Ammon's horn (tissue), 1 donor: ENCODE measurements at places on chromosomes 3 and 15.
A peak's percentile ranks its signal among the peaks of the same experiment; 100 is the strongest.

DNA sequence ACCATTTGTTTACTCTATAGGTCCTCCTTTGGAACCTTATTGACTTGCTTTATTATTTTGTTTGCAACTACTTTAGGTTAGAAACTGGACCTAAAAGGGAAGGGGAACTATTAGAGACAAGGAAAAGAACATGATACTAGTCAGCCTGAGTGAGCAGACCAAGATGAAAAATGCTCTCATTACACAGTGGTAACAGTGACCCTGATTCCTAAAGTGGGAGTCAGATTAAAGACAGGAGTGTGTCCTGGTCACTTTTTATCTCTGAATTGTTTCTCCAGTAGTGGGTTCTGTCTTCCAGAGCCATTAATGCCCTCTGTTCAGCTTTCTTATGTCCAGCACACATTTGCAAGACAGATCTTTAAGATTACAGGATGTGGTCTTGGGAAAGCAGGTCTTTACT lies 124.1 kb downstream of the TMEM108 start:
- no peak for DNase-seq

GRCh38 chr15:89118481-89118989 lies 30.3 kb downstream of the ABHD2 start:
- DNase-seq, result no peak

GRCh38 chr3:56323986-56324420 lies 144.3 kb downstream of the ERC2 start:
- peak; percentile 16 for DNase-seq

GRCh38 chr15:97995881-97996603 lies 35.5 kb downstream of the ARRDC4 start:
- no peak for DNase-seq

DNA sequence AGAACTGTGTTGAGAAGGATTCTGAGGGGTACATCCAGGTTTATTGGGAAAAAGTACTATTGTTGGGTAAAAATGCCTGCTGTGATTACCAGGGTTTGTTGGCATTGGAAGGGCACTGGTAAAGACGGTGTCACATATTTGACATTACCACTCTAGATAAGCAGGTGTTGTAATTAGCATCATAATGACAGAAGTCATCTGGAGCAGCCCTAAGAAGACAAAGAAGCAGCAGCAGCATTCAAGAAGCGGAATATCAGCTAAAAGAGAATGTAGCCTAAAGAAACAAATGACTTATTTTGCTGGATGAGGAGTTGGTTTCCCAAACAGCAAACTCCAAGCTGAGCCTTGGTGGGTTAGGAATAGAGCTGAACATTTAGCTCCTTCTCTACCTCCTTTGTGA lies 30.5 kb upstream of the ZFAND6 start:
- no peak for DNase-seq

GRCh38 chr3:193788189-193788991 lies 195.4 kb downstream of the OPA1 start:
- peak; percentile 79 for DNase-seq

GRCh38 chr3:43855674-43856299 lies 165.0 kb downstream of the ABHD5 start:
- DNase-seq, result peak; percentile 71

DNA sequence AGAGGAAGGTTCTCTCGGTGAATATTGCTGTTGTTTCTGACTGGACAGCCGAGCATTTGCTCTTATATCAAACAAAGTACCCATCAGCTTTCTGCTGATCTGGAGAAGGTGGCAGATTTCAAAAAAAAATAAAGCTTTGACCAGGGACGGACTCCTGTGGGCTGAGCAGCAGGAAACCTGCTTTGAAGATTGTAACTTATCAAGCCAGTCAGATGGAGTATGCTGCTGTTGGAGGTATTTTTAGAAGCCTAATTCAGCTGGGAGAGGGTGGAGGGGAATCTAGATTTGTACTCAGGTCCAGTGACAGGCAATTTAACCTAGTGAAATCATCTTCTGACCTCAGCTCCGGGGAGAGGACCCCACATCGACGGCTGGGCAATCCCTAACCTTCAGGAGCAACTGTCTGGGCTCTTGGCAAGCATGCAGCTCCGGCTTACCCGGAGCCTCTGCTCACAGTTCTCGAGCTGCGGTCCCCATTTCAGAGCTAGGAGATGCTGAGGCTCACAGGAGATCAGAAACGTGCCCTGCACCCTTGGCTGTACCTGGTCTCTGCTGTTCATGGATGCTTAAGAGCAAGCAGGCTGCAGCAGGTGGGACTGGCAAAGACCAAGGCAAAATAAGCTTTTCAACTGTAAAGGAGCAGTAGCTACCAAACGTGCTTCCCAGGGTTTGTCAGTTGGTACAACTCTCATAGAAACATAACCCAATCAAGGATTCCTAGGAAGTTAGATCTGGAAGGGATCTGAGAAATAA lies 89.3 kb upstream of the ST8SIA2 start:
- no peak for DNase-seq

GRCh38 chr3:169966428-169966950 lies at the start of gene SEC62:
SEC62 (plus strand) TSS chr3:169966807; CDS start chr3:169966823, 16 bp downstream.
- DNase-seq, result peak; percentile 95

- no peak for DNase-seq
Measured at GRCh38 chr3:142958707-142959106, 4.8 kb downstream of the PAQR9 start.

- no peak for DNase-seq
Measured at GRCh38 chr3:98690876-98691275, 72.3 kb upstream of the ST3GAL6 start.

GRCh38 chr15:38324939-38325647 lies 72.5 kb downstream of the SPRED1 start:
- DNase-seq, result no peak

DNA sequence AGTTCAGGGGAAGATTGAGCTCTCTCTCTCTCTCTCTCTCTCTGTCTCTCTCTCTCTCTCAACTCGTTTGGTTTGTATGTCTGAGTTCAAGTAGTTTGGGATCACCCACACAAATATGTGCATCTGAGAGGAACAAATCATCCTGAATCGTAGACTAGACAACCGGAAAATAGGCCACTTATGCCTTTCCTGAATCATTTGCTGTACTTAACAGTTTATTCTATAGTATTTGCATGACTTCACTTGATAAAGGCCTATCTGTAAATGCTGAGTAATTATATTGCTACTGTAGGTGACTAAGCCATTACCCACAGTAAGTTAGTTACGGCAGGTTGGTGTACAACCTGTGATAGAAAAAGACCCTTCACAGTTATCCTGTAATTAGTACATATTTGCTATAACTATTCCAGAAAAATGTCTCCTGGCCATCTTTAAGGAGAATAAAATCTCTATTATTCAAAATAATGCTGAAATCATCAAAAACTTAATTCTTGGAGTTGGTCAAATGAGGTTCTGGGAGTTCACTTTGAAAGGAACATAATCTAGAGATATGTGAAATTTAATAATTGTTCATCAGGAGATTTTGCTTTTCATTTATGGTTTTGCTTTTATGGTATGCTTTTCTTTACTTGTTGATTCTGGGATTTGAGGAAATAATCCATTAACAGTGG lies 31.1 kb downstream of the OXSM start:
- DNase-seq, result no peak

- no peak for DNase-seq
Measured at GRCh38 chr3:113758389-113759024, 11.7 kb downstream of the ATP6V1A start.

DNA sequence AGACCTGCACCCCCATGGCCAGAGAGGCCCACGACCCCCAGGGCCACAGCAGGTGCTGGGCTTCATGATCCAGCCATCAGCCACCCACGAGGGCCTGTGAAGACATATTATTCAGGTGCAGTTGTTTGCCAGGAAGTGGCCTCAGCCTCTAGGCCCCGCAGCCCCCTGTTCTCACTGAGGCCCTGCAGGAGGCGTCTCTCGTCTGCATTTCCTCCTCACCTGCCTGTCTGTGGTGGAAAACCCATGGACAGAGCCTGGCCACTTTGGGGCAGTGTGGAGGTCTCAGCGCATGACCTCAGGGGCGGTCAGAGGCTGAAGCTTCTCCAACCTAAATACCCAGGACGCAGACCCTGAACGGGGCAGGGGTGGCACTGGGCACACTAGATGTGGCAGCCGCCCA lies 18.6 kb downstream of the UROC1 start:
- no peak for DNase-seq

DNA sequence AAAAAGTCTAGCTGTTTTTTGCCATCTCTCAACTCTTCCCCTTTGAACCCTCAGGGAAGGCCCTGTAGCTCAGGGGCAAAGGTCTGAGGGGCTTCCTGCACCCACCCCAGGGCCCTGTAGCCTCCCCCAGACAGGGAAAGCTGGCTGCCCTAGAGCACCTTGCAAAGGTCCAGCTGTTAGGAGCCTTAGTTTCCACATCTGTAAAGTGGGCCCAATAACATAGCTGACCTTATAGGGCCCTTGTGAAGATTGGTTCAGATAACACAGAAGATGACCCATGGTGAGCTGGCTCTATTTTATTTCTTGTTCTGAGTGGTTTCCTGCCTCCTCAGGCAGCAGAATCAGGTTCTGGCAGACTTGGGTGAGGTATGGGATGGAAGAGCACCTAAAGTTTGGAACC lies 55.2 kb upstream of the SMAD6 start:
- no peak for DNase-seq

DNA sequence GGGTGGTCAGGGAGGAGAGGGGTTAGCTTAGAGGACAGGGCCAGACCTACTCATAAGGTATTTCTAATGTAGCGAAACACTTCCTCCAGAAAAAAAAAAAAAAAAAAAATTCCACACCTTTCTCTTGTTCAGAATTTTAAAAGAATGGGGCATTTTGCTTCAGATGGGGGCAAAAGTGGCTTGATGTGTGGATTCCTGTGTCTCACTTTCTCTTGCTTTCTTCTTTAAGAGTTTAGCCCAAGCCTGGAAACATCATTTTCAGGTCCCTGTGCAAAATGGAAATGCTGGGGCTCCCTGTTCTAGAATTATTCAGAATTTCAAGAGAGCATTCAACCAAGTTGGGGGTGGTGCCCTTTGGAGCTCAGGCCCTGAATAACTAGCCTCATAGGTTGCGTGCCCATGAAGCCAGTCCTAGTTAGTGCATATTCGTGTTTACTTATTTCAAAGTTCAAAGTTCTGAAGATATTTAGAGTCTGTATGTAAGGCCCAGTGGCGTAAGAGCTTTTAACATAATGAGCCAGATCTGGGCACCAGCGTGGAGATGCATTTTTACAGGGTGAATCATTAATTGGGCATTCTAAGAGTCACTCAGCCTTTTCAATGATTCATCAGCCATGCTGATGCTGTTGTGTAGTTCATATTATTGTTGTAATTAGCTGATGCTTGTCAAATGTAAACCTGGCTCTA lies 104.5 kb downstream of the RPLP1 start:
- peak; percentile 23 for DNase-seq

DNA sequence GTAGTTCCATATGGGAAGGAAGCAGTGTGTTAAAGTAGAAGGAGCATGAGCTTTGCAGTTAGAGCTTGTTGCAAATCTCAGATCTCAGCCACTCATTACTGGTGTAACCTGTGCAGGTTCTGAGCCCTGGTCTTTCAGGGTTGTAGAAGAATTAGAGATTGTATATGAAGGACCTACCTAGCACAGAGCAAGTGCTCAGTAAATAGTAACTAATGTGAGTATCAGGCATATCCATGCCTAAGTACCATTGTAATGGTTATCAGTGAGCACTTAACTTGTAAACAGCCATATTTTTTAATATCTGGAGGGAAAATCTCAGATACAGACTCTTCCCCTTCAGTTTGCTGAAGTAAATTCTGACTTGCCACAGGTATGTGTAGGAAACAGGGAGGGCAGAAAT lies 59.3 kb downstream of the MAP6D1 start:
- no peak for DNase-seq

- DNase-seq, result no peak
Measured at GRCh38 chr15:84611631-84612030, 10.8 kb downstream of the ZSCAN2 start.

GRCh38 chr3:15345066-15345607 lies 12.8 kb upstream of the SH3BP5 start:
- no peak for DNase-seq

DNA sequence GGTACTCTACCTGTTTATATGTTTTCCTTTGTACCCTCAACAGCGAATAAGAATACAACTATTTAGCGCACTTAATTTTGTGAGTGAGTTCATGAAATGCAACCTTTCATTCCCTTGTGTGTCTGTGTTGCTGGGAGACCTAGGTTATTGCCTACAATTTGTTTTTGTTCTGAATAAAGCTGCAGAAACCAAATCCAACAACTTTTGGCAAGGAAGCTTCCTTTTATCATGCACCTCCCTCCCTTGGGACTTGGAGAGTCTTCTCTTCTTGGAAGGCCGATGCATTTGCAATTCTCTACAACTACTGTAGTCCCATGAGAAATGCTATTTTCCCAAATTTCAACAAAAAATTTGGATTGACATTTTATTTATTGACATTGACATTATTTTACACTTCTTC lies 1002.4 kb upstream of the CADM2 start:
- DNase-seq, result no peak

DNA sequence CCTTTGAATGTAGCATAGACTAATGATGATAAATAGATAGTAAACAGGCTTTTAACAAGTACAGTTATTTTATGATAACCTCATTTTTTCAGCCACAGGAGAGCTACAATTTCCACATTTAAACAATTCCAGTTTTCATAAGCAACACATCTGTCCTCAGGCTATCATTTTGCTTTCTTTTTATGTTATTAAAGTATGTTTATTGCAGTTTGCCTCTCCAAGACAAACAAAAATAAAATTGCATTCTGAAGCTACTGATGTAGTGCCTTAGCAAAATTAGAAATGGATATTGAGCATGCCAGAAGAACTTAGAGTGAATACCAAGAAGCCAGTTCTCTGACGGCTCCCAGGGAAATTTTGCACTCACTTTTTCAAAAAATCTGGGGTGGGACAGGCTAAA lies 140.6 kb upstream of the ABHD17C start:
- no peak for DNase-seq

- DNase-seq, result peak; percentile 64
Measured at GRCh38 chr3:185152410-185153170, at the start of gene C3orf70. C3orf70 (minus strand) TSS chr3:185153060; CDS start chr3:185152823, 237 bp downstream.

GRCh38 chr15:76863693-76864092 lies 41.4 kb downstream of the SCAPER start:
- DNase-seq, result no peak

GRCh38 chr3:157436583-157437291 lies at the start of gene PTX3:
PTX3 (plus strand) TSS chr3:157436850; CDS start chr3:157436934, 84 bp downstream.
- DNase-seq, result peak; percentile 14

GRCh38 chr3:160114355-160114995 lies 110.7 kb upstream of the C3orf80 start:
- no peak for DNase-seq

DNA sequence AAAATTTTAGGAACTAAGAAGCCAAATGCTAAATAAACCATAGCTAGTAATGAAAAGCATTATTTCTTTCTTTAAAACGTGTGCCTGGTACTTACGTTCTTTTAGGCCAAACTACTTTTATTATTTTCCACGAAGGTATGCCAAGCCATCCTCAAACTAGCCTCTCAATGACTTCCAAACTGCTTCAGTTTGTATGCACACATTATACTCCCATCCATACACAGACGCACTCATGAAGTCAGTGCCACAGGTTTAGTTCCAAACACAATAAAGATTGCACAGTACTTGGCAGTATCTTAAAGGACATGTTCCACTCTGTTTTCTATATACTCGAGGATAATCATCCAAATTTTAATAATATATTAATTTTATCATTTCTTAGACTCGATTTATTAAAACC lies 609.2 kb upstream of the ZNF385D start:
- DNase-seq, result no peak

- peak; percentile 37 for DNase-seq
Measured at GRCh38 chr15:40894681-40895448, 615 bp downstream of the VPS18 start.
